ENCODE measurements at places on chromosomes 3 and 15.

- DNase-seq, result no peak
These were observed 362.8 kb downstream of the PTPRG start for GRCh38 chr3:61924090-61924735.

- DNase-seq, result no peak
These were observed 15.1 kb downstream of the GLB1 start for GRCh38 chr3:33081812-33082211.

DNA sequence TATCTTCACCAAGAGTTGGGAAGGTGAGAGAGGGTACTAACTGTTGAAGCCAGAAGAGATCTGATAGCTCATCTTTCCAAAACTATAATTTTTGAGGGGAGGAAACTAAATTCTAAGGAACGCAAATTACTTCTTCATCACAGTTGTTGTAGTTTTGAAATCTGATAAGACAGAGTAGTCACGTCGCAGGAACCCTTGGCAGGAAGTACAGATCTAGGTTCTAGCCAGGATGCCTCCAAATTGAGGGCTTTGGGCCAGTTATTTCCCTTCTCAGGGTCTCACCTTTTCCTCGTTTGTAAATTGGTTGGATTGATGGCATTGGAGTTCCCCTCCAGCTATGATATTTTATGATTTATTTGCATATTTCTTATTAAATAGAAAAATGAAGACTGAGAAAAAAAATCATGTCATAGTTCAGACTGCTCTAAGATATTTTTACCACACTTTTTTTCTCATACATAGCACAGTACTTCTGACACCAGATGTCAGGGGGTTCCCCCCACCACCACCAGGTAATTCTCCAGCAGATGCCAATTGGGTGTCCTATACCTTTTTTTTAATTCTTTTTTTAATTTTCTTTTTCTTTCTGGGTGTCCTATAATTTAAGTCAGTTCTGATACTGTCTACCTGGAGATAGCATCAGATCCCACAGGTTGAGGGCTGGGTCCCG is 32.3 kb upstream of the APH1B start:
- no peak for DNase-seq

DNA sequence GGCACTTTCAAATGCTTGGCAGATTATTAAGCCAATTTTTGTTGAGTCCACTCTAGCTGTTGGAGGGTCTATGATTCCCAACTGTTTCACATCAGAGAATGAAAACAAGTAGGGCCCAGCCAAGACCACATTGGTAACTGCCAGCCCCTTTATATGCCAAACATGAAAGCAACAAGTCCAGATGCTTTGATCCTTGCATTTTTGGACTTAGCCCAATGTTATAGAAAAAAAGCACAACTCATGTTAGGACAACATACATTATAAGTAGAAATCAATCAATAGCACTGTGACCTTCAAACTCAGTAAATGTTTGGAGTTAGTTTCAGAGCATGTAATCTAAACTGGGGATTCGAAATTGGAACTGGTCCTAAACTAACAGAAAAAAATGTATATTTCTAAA is 674.7 kb downstream of the MECOM start:
- DNase-seq, result no peak

- DNase-seq, result no peak
These were observed 7.6 kb downstream of the RAB6B start for GRCh38 chr3:133887803-133888703.

DNA sequence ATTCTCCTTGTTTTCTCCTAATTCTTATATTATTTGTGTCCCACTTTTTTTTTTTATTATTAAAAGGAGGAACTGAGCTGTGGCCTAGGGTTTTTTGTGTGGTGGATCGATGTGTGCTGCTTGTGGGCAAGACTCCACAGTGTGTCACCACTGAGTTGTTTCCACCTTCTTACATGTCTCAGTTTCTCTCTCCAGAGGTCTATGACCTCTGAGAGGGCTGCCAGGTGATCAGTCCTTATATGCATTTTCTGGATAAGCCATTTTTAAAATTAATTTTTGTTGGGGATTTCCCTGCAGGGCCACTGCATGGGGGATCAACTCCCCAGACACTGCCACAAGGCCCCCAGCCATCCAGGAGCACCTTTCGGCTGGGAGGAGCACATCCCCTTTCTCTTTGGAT is 27.8 kb downstream of the IQCF6 start:
- no peak for DNase-seq

- no peak for DNase-seq
These were observed 983 bp upstream of the ALDH1A3 start for GRCh38 chr15:100878648-100879047.

DNA sequence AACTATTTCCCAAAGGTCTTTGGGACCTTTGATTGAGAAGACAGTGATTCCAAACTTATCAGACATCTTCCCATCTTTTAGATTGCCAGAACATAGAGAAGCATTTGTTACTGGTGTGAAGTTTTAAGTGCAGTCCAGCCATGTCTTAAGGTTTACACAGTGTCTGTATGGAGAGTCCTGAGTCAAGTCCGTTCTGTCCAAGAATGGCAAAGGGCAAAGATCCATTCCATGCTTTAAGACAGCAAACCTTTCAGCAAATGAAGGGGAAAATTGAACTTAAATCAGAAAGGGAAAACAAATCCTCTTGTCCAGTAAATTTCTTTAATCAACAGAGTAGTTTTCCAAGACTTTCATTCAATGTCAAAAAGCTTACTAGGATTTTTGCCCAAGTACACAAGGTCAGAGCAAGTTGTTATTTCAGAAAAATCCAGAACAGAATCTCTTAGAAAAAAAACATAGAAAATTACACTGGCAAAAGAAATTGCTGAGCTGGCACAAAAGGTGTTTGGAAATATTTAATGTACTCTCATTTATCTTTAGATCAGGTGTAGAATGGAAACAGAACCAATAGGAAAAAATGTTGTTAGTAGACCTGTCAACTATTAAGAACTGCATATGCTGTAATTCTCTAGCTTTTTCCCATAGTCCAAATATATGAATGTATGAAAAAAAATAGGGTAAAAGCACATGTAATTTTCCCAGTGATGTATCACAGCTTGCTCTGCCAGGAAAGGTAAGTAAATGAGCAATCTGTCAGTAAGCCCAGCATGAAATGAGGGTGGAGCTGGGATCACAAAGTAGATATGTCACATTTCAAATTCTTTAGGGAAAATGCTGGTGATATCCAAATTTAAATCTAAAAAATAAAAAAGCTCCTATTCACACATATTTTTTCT is 1099.9 kb downstream of the TUSC7 start:
- no peak for DNase-seq

DNA sequence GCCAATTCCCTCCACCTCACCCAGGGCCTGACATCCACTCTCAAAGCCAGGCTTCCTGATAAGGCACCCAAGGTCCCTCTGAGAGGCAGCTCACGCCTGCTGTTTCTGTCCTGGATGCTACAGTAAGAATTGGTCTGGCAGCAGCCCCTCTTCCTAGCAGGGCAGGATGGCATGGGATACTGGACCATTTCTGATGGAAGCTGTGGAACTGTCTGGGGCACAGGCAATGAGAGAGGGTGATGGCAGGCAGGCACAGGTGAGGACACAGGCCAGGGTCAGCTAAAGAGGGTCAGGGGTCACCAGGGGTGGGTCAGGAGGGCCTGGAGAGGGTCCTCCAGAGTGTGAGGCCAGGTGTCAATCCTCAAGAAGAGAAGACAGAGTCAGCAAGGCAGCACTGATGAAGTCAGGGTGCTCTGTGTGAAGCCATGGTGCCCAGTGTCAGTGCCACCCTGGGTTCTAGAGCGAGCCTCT is 41.9 kb upstream of the SLC41A3 start:
- no peak for DNase-seq

DNA sequence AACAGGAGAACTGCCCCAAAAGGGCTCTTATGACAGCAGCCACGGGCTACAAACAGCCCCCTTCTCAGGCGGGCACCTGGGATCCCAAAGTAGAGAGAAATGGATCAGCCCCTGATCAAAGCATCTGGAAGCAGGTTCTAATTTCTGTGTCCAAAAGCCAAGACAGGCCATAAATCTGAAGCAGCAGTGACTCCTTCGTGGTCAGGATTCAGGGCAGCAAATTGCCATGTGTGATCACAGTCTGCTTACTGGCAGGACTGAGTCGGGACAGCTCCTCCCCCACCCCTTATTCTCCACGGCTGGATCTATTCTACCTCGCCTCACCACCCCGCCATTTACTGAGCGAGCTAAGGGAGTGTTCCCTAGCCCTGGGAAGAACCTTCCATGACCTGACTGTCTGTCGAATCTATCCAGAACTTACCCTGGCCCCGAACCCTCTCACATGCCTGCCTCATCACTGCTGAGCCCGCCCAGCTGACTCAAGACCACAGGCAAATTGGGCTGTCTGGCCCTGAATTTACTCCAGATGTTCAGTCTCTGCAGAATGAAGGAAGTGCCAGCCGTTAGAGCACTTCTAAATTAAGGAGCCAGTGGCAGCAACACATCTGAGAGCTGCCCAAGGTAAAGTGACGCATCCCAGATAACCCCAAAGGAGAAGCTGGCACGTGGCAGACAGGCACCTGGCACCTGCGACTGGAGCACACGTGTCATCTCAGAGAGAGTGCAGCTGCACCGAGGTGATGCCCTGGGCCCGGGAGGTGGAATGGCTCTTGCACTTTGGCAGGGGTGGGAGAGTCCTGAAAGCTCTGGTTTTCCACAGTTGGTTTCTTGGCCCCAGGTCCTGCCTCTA is 1.3 kb downstream of the LRRC15 start:
- DNase-seq, result no peak

DNA sequence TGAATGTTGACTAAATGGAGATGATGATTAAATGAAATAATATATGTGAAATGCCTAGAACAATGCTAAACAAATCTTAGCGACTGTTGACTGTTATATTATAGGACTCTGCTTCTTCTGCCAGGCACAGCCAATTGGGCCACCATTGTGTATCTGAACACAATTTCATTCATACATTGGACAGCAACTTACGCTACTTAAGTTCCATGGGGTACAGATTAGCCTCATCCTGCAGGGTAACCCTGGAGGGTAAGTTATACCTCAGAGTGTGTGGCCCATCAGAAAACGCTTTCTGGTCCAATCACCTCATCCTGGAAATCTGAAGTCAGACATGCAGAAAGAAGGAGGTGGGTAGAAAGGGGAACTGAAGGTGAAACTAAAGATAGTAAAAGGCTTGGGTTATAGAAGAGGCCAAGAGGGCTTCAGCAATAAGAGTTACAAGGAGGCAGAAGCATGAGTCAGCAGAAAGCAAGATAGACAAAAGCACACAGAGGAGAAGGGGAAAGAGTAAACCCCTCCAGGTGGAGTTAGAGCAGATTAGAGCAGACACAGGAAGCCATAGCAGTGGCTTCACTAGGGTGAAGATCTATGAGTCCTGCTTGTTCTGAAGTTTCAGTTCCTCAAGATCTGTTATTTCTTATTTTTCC is 119.3 kb upstream of the SLC24A5 start:
- no peak for DNase-seq

- DNase-seq, result no peak
These were observed 672.0 kb downstream of the SI start for GRCh38 chr3:164406281-164406680.

GRCh38 chr15:44489464-44489863 is 47.5 kb upstream of the EIF3J start:
- no peak for DNase-seq

- no peak for DNase-seq
These were observed 453.9 kb downstream of the LPP start for GRCh38 chr3:188607805-188608315.

DNA sequence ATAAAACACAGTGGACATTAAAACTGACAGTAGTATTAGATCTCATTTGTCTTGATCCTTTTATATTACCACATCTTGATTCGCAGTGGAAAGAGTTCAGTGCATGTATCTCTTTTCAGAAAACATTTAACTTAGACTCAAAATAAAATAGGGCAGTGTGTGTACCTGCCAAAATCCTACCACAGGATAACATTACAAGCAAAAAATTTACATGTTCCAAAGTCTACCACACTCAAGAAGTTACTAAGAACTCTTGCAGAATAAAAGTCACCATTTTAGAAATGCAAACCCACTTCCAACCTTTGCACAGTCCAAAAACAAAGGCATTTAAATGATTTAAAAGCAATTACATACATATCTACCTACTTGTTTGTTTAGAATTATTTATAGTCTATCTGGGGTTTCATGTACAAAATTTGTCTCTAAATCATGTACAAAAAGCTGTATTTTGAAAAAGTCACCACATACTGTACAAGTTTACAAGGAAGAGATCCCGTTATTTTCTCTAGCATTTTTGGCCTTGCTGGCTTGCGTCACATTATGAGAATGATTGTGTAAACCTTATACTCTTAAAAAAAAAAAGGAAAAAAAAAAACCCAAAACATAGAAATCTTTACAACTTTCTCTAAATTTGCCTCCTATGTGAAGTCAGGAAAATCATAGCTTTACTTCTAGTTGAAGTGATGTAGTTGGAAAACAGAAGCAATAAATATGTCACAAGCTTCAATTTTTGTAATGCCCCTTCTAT is 153.8 kb downstream of the ADAM10 start:
- no peak for DNase-seq

DNA sequence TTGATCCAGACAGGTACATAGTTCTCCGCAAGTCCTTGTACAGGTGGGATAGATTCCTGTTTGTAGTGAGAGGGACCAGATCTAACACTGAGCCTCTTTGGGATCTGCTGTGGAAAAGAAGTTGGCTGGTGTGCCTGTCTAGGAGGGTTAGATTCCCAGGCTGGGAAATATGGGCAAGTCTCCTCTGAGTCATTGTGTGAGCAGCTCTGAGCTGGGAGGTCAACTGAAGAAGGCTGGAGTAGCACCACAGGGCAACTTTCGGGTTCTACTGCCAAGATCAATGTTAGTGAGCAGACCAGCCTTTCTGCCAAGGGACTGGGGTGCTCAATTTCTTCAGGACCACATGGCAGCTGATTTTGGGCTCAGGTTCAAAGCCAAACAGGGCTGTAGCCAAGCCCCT is 33.4 kb downstream of the CLDN1 start:
- no peak for DNase-seq

GRCh38 chr3:45612138-45612537 is 17.6 kb downstream of the LIMD1 start:
- DNase-seq, result no peak

Data from germinal center (tissue), 1 donor.